BE2C (cell line): ENCODE measurements at places on chromosomes 4 and X.

- DNase-seq = peak; percentile 77
Observed at GRCh38 chr4:155552180-155552579, 114.5 kb upstream of the GUCY1A1 start.

- DNase-seq = no peak
Observed at GRCh38 chr4:64520421-64520820, 111.2 kb upstream of the TECRL start.

DNA sequence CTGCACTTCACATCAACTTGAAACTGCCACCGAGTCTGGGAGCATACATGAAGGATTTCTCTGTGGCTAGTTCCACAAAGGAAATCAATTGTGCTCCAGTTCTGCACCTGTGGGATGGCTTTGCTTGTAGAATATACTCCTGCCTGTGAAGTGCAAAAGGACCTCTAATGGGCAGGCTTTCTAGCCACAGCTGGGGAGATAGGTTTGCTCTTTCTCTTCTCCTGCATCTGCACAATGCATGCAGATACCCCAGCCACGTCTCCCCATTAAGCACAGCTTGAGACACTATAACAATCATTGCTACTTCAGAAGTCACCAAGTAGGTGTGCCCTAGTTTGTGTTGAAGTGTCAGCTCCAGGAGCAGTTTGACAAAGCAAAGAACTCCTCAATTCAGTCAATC lies 364.6 kb downstream of the ZIC3 start:
- DNase-seq = no peak

DNA sequence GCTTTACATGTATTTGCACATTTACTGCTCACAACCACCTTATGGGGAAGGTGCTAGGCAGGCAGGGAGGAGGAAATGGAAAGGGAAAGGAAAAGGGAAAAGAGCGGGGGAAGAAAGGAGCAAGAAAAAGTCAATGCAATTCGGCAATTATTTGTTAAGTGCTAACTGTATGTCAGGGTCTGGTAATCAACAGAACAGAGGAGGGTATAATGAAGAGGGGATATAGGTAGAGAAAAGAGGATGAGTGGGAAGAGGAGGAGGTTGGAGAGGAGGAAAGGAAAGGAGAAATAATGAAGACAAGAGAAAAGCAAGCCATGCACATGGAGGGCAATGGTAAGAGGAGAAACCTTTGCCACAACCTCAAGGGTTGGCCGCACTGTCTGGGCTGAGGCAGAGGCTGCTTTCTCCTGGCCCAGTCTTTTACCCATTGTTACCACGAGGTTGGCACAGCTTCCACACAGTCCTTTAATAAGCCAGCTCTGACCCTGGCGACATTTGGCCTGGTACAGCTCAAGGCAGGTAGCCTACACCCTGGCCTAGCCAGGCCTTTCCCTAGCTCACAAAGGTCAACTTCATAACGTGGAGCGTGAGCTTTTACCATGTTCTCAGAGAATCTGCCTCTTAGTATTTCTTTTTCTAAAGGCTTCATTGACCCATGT lies 836 bp downstream of the BTK start:
- no peak for DNase-seq

GRCh38 chrX:68420559-68420958 lies 12.7 kb downstream of the OPHN1 start:
- no peak for DNase-seq

DNA sequence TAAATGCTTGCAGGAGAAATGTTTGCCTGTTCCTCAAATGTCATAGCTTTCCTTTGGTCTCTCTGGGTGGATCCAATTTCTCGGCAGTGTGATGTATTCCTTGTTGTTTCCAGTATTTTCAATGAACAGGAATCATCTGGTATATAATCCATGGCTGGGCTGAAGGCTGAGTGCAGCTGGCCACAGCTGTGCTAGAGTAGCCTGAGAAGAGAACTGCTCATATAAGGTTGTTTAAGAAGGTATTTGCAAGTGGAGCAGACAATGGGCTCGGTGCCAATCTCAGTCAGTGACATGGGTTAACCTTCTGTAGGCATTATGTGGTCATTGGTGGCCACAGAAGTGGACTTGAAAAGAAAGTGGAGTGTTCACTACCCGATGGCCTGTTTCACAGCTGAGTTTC lies 390.3 kb downstream of the SPRY1 start:
- DNase-seq = no peak

DNA sequence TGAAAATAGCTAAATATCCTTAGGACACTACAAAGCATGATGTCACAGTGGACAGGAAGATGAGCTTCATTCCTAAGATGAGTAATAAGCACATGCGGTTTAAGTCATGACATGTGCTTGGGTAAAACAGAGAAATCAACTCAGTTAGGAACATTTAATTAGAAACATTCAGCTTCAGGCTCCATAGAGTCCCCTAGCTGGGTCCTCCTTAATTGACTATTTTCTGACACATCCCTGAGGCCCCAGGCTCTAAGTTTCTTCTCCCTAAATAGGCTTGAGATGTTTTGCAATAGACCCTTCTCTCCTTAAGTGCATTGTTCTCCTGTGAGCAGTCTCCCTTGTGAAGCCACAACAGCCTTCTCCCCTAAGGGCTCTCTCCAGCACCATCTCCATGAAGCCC lies 70.4 kb upstream of the ANXA3 start:
- no peak for DNase-seq

DNA sequence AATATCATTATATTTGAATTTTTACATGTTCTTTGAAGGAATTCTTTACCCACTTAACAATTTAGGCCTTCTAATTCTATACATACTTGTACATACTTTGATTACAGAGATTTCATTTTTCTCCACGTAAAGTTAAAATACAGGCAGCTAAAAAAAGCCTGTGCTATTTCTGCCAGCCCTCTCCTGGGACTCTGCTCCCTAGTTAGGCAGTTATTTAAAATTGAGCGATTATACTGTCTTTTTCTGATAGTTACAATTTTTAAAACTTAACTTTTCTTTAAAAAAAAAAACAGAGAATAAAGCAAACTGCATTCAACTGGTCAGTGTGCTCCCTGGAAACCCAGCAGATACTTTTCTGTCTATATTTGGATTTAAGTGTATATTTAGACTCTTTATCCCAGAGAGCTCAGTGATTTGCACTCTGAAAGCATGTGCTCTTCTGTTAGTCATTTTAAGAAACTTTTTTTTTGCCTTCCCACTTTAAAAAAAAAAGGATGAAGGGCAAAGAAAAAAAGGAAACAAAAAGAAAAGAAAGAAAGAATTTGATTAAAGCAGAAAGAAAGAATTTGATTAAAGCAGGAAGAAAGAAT lies 18.1 kb upstream of the FAM241A start:
- DNase-seq = no peak

GRCh38 chr4:182062936-182063335 lies 180.3 kb upstream of the TENM3 start:
- no peak for DNase-seq

- DNase-seq = no peak
Observed at GRCh38 chr4:82042042-82042441, 331.7 kb downstream of the HNRNPD start.

GRCh38 chr4:95676190-95676589 lies 127.4 kb upstream of the UNC5C start:
- DNase-seq = no peak

DNA sequence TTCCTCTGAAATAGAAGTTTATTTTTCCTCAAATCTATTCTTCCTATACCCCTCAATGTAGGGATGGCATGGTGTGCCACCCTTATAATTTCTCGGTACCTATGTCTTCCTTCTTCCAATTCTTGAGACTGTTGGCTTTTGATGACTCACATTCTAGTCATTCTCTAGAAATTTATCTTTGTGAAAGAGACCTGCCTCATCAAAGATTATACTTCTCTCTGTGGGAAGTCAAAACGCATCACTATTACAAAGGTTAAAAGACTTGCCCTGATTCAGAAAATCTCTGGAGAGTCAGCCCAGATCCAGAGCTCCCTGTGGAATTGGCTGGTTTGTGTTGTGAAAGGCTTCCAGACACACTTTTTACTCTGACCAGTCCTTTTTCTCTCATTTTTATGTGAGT lies 65.9 kb upstream of the FSTL5 start:
- no peak for DNase-seq

- no peak for DNase-seq
Observed at GRCh38 chr4:184706453-184706852, 27.4 kb downstream of the CENPU start.

DNA sequence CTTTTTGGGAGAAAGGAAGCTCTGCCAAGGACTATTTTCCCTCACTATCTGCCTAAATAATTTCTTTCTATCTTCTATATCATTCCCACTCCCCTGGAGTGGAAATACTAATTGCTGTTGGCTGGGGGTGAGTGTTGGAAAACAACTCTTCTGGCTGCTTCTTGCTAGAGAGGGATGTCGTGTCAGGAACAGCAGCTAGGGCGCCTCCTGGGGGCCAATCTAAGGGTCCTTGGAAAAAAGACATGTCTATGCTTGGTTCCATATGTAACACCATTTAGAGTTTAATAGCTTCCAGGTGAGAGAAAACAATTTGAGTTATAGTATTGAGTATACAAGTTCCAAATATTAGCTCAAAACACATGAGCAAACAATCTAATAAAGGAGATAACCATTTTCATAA lies 111.3 kb downstream of the MAGEE1 start:
- DNase-seq = no peak

DNA sequence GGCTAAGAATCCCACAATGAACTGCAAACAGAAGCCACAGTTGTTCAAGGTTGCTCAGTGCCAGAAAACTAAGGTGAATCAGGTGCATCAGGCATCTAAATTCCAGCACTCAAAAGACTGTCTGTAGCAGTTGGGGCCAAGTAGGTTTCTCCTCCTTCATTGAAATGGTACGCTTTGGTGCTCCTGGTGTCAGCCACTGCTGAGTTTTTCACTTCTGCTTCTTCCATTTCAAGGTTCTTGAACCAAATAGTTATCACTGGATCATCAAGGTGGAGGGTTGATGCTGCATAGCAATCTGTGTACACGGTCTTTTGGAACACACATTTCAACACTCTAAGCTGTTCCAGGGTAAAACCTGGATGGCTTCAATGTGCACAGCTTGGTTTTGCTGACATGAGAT lies 74.4 kb downstream of the TMA16 start:
- DNase-seq = no peak

GRCh38 chr4:150039274-150040127 lies 38.7 kb upstream of the DCLK2 start:
- no peak for DNase-seq

- no peak for DNase-seq
Observed at GRCh38 chr4:81436096-81436495, 35.6 kb downstream of the RASGEF1B start.
